Muscle of leg (tissue), 16 donors: ENCODE measurements at places on chromosomes 2 and 18.

DNA sequence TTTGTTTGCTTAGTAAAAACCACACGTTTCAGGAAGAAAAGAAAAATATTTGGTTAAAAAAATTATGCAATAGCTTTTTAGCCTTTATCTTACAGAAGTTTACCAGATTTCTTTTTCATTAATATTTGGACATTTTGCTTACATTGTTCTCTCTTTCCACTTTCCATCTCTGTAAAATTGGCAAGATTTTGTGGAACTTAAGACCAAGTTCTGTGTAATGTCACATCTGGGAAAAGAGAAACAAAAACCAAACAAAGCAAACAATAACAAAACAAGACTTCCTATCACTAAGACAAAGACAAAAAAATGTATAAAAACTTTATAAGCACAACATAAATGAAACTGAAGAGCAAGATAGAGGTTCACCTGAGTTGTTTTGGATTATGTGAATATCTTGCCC lies 1392.1 kb upstream of the CELF4 start:
- peak; percentile 84 for DNase-seq

- DNase-seq, result no peak
These were observed 342.1 kb downstream of the SLC4A3 start for GRCh38 chr2:219969508-219969907.

GRCh38 chr2:64419596-64420165 lies 34.3 kb upstream of the LGALSL start:
- DNase-seq, result no peak

- DNase-seq, result peak; percentile 1
These were observed 800.9 kb downstream of the LRP1B start for GRCh38 chr2:141329964-141330363.

- DNase-seq, result no peak
These were observed 97.7 kb downstream of the TWIST2 start for GRCh38 chr2:238945433-238946150.

DNA sequence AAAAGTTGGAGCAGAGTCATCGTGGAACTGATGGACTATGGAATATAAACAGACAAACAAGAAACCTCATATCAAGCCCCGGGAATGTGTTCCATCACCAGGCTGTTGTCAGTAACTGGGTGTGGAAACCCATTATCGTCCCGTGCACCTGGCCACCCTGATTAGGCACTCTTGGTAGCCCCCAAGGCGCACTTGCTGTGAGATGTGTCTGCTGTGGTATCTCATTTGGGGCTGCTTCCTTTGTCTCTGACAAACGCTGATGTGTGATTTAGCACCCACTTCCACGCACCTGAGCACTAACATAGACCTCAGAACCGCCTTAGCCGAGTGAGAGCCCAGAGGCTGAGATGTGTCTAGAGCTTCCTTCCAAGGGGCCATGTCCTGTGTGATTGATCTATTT lies 96.3 kb downstream of the PRPF40A start:
- no peak for DNase-seq

GRCh38 chr18:68937029-68937599 lies 139.2 kb downstream of the CCDC102B start:
- DNase-seq, result no peak

DNA sequence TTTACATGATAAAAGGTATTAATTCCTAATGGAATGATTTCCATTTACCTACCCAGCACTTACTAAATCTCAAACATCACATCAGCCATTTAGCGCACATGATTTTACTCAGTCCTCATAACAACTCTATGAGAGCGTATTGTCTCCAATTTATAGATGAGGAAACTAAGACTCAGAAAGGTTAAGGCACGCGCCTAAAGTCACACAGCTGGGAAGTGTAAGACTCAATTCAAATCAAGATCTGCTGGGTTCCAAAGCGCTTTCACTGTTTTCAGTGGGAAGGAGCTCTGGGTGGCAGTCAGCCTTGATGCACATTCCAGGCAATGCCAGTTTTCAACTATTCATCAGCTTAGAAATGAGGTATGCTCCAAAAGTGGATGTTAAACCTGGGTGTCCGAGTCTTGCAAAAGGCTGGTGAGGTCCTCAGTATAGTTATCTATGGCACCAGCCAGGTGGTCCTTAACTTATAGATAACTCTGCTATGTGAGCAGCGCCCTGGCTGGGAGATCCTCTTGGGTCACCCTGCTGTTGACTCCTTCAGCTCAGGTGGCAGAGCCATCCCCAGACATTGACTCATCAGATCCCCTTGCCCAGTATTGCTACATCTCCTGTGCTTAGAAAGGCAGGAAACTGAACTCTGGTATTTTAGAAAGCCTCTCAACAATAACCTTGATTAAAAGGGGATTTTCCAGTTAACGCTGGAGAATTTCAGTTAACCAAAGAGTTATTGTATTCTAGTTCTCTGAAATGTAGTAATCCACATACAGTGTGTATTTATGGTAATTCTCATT lies 47.1 kb downstream of the SLC4A1AP start:
- DNase-seq, result no peak

- DNase-seq, result peak; percentile 92
These were observed 160.7 kb upstream of the HDAC4 start for GRCh38 chr2:239561446-239562001.

DNA sequence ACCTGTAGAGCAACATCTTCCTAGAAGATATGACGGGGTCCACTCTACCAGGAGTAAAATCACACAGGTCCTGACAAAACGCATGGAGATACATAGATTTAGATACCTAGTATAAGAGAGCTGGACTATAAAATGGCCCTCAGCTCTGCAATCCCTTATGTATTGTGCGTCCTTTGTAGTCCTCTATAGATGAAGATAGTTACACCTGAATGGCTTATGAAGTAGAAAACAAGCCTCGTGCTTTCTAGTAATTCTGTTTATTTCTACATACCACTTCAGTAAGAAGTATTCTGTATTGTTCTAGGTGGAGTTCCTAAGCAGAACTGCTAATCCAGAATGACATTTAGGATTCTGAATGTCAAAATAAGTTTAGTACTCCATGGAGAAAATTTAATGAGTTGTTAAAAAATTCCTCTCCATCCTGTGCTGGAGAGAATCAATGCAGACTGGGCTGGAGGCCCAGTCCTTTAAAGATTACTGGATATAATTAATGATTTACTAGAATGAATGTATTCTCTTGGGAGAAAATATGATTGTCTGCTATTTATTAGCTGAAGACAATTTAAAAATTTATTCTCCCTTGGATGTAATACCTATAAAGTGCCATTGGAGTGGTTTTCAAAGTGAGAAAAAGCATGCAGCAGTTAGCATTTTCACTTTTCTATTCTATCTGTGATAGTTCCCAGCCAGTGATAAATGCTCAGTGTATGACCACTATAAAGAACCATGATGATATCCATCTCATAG lies 147.3 kb upstream of the UNC80 start:
- peak; percentile 4 for DNase-seq

- peak; percentile 86 for DNase-seq
These were observed 229.2 kb downstream of the LDLRAD4 start for GRCh38 chr18:13447621-13448334.

GRCh38 chr18:76948345-76948744 lies 126.0 kb downstream of the ZNF236 start:
- no peak for DNase-seq

- no peak for DNase-seq
These were observed 2.8 kb downstream of the PECR start for GRCh38 chr2:216078776-216079175.

DNA sequence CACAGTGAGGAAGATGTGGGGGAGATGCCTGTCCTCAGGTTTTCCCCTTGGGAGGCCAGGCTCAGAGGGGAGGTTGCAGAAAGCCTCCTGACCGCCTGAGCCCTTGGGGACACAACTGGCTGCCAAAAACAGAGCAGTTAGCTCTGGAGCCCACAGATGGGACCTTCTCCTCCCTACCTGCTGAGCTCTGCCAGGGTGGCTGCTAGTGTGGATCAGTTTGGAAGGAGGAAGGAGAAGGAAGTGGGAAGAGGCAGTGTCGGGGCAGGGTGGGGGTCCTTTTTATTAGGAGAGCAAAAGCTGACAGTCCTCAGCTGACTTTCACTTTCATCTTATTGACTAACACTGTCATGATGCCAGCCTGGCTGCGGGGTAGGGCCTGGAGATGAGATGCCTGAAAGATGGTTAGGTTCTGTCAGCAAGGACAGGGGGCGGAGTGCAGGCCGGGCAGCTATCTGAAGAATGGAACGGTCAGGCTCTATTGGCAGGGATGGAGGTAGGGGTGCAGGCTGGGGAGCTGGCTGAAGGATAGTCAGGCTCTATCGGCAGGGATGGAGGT lies 188.5 kb upstream of the HDAC4 start:
- DNase-seq, result no peak

DNA sequence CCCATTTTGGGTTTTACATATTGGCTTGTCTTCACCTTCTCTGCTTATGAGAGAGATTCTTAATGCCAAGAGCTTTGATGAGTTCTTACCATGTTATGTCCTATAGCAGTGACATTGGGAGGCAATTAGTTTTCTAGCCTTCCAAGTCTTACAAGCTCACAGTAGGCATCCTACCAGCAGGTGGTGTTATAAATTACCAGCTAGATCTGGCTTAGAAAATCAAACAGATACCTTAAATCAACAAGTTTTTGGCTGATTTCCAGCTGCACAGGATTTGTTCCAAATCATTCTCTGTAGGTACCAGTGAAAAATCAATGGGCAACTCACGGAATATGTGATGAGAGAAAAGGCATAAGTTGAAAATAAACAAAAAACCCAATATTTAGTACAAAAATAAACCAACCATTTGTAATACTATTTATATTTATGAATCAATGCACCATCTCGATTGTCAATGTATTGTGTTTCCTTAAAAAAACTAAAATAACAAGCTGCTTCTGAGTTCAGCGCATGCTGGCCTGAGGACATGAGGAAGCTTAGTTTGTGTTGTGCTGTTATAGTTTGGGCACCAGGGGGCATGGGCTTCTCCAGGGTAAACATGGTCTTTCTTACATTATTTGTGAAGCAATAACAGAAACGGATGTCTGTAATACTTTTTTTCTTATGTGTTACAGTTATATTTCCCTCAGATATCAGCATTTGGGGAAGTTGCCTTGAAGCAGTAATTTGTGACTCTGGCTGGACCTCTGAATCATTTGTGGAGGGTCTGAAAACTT lies 34.1 kb upstream of the NXPH2 start:
- no peak for DNase-seq

- peak; percentile 86 for DNase-seq
These were observed 27.9 kb downstream of the TMEM17 start for GRCh38 chr2:62478093-62478580.

GRCh38 chr2:47048801-47049480 lies 106.2 kb downstream of the STPG4 start:
- DNase-seq, result no peak

- DNase-seq, result peak; percentile 11
These were observed 754 bp downstream of the ATG16L1 start for GRCh38 chr2:233252227-233252626.

GRCh38 chr2:232281858-232282507 lies 96.6 kb upstream of the ALPP start:
- no peak for DNase-seq

- DNase-seq, result no peak
These were observed 5.7 kb upstream of the MBP start for GRCh38 chr18:77138270-77138669.

DNA sequence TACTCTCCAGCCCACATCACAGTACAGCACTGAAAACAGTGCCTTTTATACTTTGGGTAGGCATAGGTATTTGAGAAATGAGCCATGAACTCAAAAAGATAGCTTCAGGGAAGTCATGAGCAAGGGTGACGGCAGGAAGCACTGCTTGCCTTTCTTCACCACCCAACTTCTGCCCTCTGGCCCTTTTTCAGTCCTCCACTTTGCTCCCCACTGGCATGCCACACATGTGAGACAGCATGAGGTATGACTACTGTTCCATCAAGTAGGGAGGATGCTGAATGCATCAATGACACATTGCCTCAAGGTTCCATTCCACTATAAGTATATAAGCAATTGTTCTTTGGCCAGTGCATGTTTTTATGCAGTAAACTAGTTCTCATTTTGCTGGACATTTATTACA lies 373.0 kb downstream of the NRXN1 start:
- DNase-seq, result no peak

DNA sequence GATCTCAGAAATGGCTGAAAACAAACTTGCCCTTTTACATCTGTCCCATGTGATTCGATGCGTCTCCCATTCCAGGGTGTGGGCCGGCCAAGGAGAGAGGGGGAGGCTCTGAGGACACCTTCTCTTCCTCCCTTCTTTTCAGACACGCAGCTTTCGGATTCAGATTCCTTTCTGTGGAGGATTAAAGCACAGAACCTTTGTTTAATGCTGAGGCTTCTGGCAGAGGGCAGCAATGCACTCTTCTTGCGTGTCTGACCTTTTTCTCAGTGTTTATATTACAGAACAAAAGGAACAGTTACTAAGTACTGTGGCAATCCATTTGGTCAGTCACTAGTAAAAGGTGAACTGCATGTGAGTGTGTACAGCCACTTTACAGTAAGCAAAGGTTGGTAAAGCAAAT lies 268.9 kb upstream of the CCDC68 start:
- DNase-seq, result no peak

DNA sequence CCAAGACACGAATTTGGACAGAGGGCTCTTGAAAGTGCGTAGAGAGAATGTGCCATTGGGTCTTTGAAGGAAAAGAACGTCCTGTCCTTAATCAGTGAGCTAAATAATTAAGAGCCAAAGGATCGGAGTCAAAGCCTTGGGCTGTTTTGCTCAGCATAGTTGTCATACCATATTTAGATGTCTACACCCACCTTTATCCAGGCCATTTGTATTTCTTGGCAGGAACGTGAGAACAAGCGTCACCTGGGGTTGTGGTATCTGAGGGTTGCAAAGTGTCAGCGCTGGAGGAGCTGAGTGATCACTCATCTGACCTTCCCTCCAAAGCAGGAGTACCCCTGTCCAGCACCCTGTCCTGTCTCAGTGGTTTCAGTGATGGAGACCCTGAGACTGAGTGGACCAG lies 4.5 kb downstream of the LPIN1 start:
- no peak for DNase-seq

DNA sequence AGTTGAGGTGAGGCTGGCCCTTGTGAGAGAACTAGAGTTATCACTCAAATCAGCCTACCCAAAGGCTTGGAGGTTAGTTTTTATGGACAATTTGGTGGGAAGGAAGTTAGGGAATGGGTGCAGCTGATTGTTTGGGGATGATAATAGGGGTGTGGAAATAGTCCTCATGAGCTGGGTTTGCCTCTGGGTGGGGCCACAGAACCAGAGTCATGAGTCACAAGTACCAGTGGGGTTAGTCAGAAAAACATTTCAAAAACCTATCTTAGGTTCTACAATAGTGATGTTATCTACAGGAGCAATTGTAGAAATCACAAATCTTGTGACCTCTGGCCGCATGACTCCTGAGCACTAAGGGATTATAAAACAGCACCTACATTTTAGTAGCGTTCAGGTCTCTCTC lies 630.1 kb upstream of the PIK3C3 start:
- DNase-seq, result no peak

- no peak for DNase-seq
These were observed 173.1 kb upstream of the HS6ST1 start for GRCh38 chr2:128491692-128492244.

DNA sequence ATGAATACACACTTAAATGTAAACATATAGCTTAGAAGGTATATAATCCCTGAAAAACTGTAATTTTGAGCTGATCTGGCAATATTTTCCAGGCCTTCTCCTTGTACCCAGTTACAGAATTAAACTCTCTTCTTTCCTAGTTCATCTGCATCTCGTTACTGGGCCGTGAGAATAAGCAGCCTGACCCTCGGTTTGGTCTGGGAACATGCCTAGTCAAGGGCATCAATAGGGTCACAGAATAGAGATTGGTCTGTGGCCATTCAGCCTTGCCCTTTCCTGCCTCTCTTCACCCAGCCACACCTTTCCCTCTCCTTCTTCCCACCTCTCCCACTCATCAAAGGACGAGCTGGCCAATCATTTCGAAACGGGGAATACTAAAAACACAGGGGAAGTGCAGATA lies 27.3 kb downstream of the SULT1C2 start:
- DNase-seq, result no peak
